ENCODE measurements at places on chromosomes 4 and X.

DNA sequence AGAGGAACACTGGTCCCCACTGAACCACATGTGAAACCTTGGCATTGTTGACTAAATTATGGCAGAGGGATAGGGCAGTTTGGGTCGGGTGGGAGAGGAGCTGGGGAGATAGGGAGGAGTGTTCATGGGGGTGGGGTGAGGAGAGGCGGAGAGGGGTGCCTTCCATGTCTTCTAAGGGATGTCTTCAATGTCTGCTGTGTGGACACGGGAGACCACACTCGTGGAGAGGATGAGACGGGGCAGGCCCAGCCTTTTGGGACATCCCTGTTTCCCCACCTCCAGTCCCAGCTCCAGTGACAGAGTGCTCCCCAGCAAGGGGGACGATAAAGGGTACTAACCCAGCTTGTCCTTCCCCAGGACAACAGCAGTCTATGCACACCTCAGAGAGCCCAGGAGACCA is 146.4 kb upstream of the MAMLD1 start:
- no peak for DNase-seq

DNA sequence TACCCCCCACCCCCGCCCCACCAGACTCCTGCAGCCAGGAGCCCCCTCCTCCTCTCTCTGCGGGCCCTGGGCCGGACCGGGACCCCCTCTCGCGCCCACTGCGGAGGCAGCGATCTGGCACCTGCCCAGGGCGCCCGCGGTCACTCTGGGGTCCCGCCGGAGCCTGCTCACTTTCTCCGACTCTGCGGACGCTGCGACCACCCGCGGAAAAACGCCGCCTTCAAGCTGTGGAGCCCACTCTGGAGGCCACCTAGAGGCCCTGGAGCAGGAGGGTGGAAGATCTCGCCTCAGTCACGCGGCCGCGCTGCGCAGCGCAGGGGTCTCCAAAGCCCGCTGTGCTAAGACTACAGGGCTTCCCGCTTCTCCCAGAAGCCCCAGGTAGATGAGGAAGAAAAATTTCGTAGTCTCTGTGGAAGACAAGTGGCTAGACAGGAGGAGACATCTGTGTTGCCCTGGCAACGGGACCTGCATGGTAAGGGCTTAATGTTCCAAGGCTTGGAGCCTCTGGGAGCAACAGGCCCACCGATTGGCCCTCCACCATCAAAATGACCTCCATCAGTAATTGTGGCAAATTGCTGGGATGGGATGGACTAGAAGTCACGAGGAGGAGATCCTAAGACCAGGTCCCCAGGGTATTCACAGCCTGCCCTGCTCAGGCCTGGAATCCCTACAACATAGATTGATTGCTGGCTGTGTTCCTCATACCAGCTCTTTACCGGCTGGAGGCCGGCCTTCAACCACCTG is at the start of gene PNMA6F:
TSS of gene PNMA6F (minus strand) at position 387 of the 744 bp plus-strand sequence. CDS start 1,093 bp downstream, outside the sequence.
- no peak for DNase-seq

DNA sequence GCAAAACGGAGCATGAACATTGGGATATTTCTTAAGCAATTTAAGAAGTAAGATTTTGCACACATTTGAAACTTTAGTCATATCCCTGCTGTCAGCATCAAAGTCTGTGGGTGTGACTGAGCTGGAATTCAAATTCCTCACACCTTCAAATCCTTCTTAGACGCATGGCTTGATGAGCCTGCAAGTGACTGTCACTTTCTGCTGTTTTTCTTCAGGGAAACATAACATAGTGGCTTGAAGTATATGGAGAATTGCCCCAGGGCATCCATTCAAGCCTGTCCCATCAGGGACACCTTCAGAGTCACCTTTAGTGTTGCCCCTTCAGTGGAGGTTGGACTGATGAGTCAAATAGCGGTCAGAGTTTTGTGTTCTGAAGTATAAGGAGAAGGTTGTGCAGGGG is 17.4 kb downstream of the FHDC1 start:
- no peak for DNase-seq

DNA sequence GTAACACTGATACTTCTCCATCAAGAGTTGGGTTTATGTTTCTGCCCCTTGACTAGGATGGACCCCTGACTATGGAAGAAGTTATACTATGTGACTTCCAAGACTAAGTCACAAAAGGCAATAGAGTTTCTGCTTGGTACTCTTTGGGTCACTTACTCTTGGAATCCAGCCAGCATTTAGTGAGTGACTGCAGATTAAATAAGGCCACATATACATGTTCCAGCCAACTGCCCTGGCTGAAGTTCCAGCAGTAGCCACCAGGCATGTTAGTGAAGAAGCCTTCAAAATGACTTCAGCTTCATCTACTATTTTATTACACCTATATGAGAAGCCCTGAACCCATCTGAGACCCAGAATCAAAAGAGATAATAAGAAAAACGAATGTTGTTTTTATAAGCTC is 524.0 kb downstream of the DMD start:
- no peak for DNase-seq

- DNase-seq: no peak
These were observed 14.8 kb upstream of the SPON2 start for GRCh38 chr4:1187182-1187581.

DNA sequence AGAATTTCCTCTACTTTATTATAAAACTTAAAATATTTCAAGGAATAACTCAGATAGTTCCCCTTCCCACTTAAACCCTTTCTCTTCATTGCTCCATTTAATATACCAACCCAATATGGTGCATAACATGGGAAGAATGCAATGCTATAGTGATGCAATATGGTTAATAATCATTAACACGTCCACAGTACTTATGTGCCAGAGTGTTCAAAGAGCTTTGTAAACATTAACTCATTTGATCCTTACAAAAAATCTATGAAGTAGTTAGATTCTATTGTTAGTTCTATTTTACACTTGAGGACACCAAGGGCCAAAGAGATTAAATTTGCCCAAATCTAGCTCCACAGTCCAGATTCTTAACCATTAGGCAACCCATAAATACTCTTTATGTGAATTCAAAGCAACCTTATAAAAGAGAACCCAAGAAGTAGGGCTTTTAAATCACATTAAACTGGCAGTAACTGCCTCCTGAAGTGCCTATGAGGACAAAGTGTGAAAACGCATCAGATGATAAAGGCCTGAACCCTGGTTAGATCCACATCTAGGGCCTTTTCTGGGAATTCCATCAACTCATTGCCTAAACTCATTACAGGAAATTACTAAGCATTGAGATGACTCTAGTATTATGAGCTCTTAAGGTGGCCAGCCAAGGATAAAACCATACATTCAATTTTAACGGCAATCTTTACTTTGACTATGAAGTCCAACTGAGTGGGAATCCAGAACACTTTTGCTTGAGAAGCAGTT is 94.3 kb downstream of the AREG start:
- DNase-seq: no peak

GRCh38 chrX:117989512-117989911 is 127.1 kb downstream of the KLHL13 start:
- no peak for DNase-seq

- DNase-seq: no peak
These were observed 4.9 kb downstream of the UGT8 start for GRCh38 chr4:114603497-114603896.

- no peak for DNase-seq
These were observed 63.8 kb downstream of the ARFIP1 start for GRCh38 chr4:152843481-152844090.

DNA sequence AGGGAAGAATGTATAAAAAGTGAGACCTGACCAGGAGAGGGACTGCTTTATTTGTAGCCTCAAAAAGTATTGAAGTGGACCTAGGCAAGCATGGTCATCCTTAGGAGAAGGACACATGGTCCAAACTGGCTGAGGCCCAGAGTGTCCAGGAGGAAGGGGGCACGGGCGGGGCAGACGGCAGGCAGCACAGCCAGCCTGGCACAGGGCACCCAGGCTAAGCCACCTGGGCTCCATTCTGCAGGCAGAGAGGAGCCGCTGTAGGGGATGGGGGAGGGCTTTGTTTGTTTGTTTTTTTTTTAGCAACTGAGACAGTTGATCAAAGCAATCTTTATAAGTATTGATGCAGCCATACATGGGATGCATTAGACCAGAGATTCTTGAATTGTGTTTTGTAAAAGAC is 188.6 kb downstream of the PRDM5 start:
- DNase-seq: no peak

DNA sequence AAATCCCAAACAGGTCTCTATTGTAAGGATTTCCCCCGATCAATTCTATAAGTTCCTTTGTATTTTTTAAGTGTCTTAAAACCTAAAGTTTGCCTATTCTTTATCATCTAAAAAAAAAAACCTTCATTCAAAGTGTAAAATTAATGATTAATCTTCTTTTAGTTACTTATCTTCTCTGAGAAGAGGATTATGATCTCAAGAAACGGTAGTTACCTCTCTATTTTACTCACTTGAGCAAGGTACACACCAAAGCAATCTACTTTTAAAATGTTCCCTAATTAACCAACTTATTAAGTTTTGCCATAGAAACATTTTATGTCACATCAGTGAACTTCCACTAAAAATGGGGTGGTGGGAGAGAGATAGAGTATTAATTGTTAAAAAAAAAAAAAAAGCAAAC is 15.2 kb upstream of the GALNT7 start:
- DNase-seq: no peak

GRCh38 chr4:73068491-73069337 is 802 bp downstream of the COX18 start:
- no peak for DNase-seq

DNA sequence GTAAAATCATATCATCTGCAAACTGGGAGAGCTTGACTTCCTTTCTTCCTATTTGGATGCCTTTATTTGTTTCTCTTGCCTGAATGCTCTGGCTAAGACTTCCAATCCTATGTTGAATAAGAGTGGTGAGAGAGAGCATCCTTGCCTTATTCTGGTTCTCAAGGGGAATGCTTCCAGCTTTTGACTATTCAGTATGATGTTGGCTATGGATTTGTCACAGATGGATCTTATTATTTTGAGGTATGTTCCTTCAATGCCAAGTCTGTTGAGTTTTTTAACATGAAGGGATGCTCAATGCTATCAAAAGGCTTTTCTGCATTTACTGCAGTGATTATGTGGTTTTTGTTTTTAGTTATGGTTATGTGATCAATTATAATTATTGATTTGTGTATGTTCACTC is 2144.6 kb upstream of the TENM3 start:
- DNase-seq: no peak

DNA sequence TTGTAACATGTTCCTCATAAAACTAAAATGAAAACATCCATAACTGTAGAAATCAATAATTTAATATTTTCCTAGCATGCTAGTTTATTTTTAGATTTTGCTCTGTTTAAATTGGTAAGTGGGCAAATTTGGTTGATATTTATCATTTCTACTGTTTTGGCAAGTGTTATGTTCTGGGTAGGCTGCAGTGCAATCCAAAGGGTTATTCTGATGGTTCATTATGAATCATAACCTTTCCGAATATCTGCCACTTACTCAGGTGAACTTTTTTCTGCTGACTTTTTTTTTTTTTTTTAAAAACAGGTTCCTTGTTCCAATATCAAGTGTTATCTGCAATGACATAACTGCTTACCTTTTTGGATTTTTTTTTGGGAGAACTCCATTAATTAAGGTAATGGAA is 52.0 kb downstream of the CDS1 start:
- DNase-seq: no peak

DNA sequence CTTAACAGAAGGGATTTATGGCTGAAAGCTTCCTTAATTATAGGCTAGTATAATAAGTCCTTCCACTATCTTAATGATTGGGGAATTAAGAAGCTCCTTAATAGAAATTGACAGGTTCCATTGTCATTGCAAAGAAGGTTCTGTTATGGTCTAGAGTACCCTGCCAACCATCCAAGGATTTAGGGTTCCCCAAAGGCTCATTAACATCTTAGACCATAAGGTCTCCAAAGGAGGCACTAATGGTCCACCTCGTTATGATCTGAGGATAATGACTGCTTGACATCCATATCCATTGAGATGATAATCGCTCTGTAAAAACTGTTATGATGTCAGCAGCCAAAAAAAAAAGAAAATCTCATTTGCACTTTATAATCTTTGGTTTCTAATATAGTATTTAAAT is 441.6 kb downstream of the GBA3 start:
- DNase-seq: no peak

DNA sequence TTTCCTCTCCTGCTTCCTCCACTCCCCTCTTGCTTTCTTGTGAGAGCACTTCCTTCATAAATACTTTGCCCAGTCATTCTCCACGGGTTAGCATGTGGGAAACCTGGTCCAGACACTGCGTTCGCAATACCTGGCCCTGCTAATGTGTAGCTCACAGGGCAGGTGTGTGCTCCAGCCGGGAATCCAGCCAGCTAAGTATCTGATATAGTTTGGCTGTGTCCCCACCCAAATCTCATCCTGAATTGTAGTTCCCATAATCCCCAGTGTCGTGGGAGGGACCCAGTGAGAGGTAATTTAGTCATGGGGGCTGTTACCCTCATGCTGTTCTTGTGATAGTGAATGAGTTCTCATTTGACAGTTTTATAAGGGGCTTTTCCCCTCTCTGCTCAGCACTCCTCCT is 32.2 kb upstream of the STX18 start:
- no peak for DNase-seq

- DNase-seq: no peak
These were observed 148.0 kb downstream of the RAPGEF2 start for GRCh38 chr4:159250751-159251325.

DNA sequence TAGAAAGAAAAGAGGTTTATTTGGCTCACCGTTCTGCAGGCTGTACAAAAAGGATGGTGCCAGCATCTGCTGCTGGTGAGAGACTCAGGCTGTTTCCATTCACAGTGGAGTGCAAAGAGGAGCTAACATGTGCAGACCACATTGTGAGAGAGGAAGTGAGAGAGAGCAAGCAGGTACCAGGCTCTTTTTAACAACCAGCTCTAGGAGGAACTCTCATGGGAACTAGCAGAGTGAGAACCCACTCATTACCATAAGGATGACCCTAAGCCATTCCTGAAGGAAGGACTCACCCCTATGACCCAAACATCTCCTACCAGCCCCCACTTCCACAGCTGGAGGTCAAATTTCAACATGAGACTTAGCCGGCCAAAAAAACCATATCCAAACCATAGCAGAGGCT is 158.6 kb upstream of the ADGRL3 start:
- DNase-seq: no peak

- DNase-seq: peak; percentile 1
These were observed 748.0 kb upstream of the PCDH7 start for GRCh38 chr4:29972121-29972520.

DNA sequence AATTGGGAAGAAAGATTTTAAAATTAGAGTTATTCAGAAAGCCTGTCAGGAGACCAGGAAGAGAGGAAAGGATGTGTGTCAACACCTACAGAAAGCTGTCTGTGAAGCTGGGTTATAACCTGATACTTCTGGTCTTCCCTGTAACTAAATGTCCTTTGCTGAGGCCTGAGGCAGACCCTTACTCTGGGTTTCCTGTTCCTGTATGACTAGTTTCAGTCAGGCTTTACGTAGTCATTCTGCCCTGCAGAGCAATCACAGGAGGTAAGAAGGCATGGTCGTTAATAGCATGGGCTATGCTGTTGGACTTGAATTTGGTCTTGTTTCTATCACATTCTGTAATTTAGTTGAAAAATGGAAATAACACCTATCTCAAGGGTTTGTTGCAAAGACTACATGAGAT is 110.5 kb upstream of the IGFBP7 start:
- no peak for DNase-seq

- DNase-seq: no peak
These were observed 4.3 kb upstream of the SOD3 start for GRCh38 chr4:24791043-24791442.
